MG63 (cell line): ENCODE measurements at places on chromosomes 7 and 10. TPM values are rescaled to one million over a fixed set of nuclear protein-coding genes. Genes with fewer than 3 reads are reported as not detected.

- no peak for DNase-seq
These were observed 5.7 kb downstream of the FAM53B start for GRCh38 chr10:124738441-124738840.

GRCh38 chr10:109977382-109977806 lies 30.4 kb upstream of the ADD3 start:
- no peak for DNase-seq

DNA sequence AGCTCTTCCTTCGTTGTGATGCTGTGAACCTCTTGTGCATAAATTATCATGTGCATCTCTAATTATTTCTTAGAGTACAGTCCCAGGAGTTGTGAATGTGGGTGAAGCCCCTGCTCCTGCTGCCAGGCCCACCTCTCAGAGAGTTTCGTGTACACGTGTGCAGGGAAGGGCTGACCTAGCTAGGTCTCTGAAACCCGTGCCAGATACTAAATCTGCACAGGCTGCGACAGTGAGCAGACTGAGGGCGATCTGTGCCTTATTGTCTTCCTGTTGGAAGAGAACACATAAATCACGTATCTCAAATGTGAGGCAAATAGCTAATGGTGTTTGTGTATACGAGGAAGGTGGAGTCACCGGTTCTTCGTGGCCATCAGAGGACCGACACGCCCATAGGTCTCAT lies 71.8 kb upstream of the DNAJB6 start:
- no peak for DNase-seq

PON3 gene
- not detected in 2 replicates for total RNA-seq

ELMO1 gene
- total RNA-seq = not detected in 2 replicates
